ENCODE measurements at places on chromosomes 2 and 18.

DNA sequence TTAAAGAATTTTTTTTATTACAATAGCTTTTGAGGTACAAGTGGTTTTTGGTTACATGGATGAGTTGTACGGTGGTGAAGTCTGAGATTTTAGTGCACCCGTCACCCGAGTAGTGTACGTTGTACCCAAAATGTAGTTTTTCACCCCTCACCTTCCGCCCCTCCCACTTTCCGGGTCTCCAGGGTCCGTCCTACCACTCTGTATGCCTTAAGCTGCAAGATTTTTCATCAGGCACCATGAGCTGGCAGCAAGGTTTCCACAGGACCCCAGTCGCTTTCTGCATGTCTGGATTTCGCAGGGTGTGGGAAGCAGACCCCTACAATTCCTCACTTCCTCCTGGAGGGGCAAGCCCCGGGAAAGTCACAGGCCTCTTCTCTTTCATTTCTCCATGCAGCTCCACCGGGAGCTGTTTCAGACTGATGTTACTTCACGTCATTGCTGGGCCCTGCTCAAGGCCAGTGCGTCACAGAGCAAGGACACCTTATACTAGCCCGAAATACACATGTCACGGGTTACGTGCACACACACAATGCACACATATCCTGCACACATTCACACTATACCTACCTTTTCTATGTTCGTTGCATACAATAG lies 179.1 kb downstream of the ZFP36L2 start:
- no peak for DNase-seq

- DNase-seq = no peak
These were observed 244.1 kb downstream of the LOXHD1 start for GRCh38 chr18:46412916-46413315.

DNA sequence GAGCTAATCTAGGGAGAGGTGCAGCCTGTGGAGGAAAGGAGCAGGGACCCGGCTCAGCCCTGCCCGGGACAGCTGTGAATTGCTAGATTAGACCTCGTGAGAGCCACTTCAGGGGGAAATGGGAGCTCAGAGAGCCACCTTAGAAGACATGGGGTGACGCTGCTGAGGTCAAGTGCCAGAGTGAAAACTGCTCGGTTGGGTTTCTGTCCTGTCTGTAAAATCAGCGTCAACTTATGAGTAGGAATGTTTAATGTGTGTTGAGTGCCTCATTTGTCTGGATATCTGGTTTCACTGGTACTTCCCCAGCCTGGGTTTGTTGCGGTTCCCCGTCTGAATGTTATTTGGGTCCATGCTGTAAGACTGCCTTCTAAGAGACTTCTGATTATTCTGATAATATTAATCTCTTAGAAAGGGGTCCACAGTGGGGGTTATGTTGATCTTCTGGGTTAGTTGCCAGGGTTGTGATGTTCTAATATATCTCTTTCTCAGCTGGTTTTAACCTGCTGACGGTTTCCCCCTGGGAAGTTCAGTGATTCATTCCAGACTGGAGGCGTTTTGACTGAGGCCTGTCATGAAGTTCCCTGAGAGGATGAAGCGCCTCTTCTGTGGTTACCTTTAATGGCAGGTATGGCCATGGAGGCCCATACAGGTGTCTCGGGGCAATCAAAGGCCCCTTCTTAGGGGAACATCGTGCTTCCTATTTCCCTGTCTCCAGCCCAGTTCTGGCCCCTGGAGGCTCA lies 175.9 kb downstream of the SH3RF3 start:
- DNase-seq = no peak

- DNase-seq = peak; percentile 53
These were observed 2.5 kb upstream of the NFATC1 start for GRCh38 chr18:79393181-79393634.

- DNase-seq = no peak
These were observed 20.4 kb downstream of the RPIA start for GRCh38 chr2:88711897-88712296.

GRCh38 chr2:112035786-112036185 lies 19.3 kb upstream of the TMEM87B start:
- no peak for DNase-seq

DNA sequence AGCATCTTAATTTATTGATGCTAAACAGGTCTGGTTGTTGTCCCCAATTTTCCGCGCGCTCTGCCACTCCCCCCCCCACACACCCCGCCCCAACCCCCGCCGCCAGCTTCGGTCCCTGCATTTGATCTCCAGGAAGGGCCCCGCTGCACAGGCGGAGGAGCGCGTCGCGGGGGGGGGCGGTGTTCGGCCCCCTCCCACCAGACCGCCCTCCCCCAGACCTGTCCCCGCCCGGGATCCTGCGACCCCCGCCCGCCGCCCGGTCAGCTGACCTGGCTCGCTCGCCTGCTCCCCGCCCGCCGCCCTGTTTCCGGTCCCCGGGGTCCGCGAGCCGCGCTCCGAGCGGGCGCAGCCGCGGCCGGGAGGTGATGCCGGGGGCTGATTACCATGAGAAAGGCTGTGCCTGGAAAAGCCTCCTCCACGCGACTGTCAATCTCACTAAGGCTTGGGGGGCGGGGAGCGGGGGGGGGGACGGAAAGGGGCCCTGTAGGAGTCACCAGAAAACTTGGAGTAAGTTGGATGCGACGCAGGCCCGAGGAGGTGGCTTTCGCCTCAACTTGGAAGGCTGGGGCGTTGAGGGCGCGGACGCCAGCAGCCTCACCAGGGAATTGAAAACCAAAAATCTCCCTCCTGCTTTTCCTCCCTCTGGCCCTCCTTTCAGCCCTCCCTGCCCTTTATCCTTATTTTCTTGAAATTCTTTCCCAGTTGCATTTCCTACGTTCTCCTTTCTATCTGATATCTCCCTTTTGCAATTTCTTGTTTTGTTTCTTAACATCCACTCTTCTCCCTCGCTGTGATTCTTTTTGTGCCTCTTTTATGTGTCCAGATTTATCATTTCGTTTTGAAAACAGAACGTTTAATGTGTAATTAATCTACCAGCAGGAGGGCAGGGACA lies 4.4 kb upstream of the ZEB2 start:
- peak; percentile 57 for DNase-seq
